ENCODE measurements at places on chromosomes 2 and 18.

DNA sequence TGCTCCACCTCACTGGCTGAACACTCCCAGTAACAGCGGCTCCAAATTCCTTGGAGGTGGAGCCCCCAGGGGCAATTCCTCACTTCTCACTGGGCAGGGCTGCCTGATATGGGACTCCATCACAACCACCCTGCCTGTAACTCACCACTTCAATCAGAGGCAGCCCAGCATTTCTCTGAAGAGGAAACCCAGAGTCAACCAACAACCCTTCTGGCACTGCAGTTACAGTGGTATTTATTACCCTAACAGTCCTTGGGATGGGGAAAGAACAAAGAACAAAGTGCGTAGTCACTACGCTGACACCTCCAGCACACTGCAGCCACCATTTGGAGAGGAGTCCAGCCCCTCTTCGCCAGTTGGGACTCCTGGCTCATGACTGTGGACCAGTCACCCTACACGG is 85.7 kb upstream of the GALNT13 start:
- ATAC-seq, result no peak

- peak; percentile 92 for ATAC-seq
These were observed 99.8 kb downstream of the ZNF236 start for GRCh38 chr18:76922107-76922506.

DNA sequence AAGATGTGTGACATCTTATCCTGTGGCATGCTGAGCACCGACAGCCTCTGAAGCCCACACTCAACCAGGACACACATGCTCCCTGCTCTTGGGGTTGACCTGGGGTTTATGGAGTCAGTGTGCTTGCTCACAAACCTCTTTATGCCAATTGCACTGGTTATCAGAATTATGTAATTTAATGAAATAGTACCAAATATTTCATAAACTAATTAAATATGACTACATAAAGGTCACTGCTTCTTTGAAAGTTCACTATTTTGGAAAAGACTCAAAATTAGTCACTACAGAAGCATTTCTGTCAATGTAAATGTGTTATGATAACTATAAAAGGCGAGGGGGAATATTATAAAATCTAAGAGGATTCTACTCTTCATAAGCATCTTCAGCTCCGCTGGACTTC is 76.7 kb downstream of the FHOD3 start:
- ATAC-seq, result peak; percentile 33

DNA sequence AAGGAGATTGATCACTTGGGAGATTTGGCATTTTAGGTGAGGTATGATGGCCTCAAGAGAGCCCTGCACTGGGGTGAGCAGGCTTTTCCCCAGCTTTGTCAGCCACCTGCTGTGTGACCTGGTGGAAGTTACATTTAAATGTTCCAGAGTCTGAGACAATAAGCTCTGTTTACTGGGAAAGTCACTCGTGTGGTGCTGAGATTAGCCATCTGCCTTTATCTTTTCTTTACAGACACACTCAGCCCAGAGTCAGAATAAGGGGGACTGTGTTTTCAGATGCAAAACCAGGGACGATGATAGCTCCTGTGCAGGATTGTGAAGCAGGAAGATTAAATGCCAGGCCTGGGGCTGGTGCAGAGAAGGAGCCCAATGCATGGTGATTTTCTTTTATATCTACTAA is 47.9 kb downstream of the SH3RF3 start:
- ATAC-seq, result no peak

DNA sequence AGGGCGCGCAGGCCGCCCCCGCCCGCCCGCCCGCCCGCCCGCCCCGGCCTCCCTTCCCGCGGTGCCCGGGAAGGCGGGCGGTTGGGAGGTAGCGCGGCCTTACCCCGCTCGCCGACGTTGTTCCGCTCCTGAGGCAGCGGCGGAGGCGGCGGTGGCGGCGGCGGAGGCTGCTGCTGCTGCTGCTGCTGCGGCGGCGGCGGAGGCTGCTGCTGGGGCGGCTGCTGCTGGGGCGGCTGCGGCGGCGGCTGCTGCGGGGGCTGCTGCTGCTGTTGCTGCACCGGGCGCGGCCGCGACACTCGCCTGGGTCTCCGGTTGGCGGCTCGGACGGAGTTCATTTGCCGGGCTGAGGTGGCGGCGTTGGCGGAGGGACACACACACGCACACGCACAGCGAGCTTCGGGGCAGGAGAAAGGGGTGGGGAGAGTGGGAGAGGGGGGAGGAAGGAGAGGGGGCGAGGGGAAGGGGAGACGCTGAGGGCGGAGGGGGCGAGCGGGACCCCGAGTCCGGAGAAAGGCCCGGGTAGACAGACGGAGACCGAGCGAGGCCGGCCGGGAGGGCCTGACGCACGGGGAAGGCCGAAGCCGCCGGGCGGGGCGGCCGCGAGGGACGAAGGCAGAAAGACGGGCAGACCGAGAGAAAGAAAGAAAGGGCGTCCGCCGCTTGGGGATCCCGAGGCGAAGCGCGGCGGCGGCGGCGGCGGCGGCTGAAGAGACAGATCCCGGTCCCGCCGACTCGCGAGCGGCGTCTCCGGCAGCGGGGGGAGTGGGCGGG is 727 bp downstream of the FBXO11 start:
- peak; percentile 40 for ATAC-seq
